ENCODE measurements at places on chromosomes 1 and 21.

DNA sequence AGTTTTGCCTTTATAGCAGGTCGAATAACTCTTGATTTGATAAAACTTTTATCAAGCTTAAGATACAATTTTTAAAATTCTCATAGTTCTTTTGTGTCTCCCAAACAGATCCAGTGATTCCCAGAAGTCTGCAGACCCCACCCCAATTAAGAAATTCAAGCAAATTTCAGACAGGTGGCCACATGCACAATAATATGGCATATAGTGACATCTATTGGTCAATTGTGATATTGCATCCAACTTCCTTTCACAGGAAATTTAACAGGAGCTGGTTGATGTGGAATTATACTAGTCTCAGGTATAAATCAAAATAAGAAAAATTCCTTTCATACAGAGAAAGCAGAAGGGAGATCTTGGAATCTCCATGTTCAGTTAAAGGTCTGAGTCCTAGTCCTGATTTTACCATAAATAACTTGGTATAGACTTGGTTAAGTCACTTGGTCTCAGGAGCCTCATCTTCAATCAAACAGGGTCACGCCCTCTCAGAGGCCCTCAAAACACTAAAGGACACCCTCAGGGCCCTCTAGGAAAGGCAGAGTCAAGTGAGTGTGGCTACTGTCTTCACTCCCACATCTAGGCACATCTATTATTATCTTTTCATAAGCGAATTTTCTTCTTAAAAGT is 24.1 kb downstream of the PIGM start:
- DNase-seq = no peak

DNA sequence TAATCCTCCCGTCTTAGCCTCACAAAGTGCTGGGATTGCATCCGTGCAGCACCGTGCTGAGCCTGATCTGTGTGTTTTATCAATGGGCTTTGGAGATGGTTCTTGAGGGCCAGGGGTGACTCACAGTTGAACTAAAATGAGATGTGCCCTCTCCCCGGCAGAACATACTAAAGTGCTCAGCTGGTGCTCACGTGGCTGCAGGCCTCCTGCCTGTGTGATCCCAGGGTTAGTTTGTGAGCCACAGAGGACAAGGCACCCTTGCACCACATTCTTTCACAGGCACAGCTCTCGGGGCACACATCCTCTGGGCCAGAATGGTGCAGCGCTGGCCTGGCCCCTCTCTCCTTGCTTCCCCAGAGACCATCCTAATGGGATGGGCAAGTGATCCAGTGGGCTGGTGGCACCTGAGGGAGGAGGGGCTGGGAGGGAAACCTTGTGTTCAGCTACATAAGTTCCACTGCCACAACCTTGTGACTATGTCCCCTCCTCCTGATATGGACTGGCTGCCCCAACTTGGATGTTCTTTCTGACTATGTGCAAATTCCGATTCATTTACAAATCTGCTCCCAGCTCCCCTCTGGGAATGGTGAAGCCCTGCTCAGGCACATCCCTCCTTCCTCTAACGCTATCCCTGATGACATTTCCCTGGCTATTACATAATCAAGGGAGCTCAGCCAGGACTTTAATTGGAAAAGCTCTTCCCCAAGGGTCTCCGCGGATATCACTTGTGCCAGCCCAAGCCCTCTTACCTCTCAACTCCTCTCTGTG is 197.0 kb upstream of the EDN2 start:
- no peak for DNase-seq

- no peak for DNase-seq
These were observed 74.7 kb upstream of the KCNK2 start for GRCh38 chr1:215007880-215008279.

- DNase-seq = no peak
These were observed 3.7 kb upstream of the IBA57 start for GRCh38 chr1:228161866-228162265.

GRCh38 chr1:150563340-150564038 is 14.3 kb downstream of the ADAMTSL4 start:
- no peak for DNase-seq

GRCh38 chr21:16634515-16634914 is 878.3 kb upstream of the CXADR start:
- no peak for DNase-seq

DNA sequence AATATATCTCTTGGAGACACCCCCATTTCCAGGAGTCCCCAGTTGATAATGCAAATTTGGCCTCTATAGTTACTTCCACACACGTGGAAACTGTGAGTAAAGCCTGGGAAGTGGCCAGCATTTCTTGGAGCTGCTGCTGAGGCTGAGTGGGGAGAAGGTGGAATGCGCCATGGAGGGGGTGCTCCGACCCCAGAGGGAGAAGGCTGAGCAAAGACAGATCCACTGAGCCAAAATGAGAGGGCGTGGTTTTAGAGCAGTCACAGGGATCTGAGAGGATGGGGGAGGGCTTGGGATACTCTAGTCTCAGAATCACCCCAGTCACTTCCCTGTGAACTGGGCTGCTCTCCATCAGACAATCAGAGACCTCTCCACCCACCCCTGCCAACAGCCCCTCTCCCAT is 38.7 kb downstream of the TRIM62 start:
- no peak for DNase-seq

DNA sequence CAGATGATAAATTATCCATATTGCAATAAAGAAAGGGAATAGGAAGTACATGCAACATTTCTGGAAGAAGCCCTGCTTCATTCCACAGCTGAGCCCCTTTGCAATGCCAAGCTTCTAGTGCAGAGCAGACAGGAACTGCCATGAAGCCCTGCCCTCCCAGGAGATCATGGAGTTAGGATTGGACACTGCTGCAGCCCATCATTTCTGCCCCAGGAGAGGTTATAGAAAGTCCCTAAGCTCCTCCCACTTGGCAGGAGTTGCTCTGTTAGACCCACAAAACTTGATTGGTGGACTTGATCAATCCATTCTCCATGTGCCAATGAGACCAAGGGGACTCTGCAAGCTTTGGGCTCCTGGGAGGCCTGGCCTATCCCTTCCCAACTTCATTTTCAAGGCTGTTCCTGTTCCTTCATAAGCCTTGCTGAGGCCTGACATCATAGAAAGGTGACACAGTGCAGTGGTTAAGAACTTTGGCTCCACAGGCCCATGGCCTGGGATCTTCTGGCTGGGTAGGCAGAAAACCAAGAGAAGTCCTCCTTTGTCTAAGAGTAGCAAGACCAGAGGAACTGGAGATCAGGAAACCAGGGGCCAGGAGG is 1.3 kb upstream of the LAPTM5 start:
- DNase-seq = no peak

DNA sequence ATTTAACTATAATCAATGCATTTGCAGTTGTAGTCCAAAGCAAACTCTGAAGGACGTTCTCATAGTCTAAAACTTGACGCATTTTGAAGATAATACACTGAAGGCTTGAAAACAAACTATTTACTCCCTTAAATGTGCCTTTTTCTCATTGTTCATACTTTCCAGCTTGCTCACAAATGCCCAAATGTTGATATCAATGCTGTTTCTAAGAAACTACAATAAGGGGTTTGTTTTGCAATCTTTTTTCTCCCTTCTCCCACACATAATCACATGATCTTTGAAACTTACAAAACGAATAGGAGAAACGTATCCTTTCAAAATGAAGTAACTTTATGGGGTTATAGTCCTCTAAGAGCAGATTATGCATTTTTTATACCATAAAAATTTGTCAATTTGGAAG is 508.7 kb downstream of the DPYD start:
- DNase-seq = no peak

DNA sequence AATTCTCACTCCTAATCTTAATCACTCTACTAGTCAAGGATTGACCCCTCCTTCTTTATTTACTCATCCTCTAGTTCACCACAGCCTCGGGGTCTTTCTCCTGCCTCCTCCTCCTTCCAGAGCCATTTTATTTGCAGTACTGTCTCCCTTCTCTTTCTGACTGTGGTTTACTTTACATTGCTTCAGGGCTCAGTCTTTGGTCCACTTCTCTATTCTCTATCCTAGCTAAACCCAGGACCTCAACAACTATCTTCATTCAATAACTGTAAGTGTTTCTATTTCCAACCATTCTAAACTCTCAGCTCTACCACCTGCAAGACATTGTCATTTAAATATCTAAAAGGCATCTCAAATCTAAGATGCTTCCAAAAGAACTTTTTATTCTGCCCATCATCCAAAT is 493.8 kb downstream of the TTLL7 start:
- DNase-seq = no peak

- no peak for DNase-seq
These were observed 383.0 kb upstream of the VAMP3 start for GRCh38 chr1:7388141-7388487.

DNA sequence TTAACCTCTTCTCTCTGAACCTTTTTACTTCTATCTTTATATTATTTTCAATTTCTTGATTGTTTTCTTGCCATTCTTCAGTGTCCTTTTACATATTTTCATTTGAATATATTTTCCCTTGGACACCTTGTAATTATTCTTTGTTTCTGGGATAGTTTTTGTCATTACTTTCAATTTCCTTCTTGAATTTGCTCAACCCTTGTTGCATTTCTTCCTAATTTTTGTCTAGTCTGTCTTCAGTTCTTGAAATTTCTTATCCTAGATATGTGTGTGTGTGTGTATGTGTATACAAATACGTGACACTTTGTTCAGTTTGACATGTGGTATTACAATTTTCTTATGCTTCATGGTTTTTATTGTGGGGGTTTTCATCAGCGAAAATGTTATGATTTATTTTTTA is 1.9 kb upstream of the GALNT2 start:
- no peak for DNase-seq

- no peak for DNase-seq
These were observed 10.6 kb downstream of the ESPN start for GRCh38 chr1:6435129-6435528.

GRCh38 chr21:31473685-31474345 is 129.8 kb upstream of the TIAM1 start:
- DNase-seq = no peak

DNA sequence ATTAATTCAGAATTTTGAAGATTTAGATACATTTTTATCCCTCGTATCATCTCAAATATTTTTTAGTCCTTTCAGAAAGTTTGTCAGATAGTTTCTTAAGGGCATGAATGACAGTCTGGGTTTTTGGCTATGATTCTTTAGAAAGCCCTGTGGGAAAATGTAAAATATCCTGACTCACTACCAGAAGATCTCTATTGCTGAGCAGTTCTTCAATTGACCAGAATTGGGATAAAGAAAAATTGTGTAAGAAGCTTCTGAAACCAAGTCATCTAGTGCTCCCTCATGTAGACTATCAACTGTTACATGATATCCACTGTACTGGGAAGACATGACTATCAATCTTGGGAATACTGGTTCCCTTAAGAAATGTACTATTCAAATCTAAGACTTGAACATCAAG is 608.3 kb upstream of the CHRM3 start:
- no peak for DNase-seq

- no peak for DNase-seq
These were observed 183.2 kb downstream of the TRABD2B start for GRCh38 chr1:47813970-47814369.

- no peak for DNase-seq
These were observed 11.5 kb upstream of the SLC2A1 start for GRCh38 chr1:42970143-42970542.

DNA sequence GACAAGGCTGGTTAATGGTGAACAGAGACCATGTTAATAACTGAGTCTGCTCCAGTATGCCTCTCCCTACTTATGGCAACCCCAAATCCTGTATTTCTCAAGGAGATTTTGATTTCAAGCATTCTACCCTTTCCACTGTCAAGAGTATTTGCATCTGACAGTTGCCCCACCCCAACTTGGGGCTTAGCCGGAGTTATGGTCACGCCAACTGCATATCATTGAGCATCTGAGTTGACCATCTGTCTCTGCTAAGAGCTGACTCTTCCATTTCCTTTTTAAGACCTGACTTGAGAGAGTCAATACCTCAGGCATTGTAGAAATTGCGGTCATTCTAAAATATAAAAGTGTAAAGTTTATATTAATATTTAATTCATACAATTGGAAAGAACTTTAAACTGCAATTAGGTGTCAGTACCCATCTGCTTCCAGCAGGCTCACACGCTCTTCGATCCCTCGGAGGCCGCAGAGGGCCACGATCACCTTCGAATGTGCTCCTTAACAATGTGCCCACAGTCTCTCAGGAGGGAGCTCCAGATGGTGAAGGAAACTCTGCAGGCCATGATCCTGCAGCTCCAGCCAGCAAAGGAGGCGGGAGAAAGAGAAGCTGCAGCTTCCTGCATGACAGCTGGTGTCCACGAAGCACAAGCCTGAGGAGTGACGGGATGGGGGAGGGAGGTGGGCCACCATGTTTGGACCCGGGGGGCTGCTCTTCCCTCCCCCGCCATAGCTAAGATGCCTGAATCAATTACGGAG is 409.8 kb downstream of the DISC1 start:
- no peak for DNase-seq

- DNase-seq = no peak
These were observed 124.6 kb downstream of the TRIM33 start for GRCh38 chr1:114386129-114387009.

DNA sequence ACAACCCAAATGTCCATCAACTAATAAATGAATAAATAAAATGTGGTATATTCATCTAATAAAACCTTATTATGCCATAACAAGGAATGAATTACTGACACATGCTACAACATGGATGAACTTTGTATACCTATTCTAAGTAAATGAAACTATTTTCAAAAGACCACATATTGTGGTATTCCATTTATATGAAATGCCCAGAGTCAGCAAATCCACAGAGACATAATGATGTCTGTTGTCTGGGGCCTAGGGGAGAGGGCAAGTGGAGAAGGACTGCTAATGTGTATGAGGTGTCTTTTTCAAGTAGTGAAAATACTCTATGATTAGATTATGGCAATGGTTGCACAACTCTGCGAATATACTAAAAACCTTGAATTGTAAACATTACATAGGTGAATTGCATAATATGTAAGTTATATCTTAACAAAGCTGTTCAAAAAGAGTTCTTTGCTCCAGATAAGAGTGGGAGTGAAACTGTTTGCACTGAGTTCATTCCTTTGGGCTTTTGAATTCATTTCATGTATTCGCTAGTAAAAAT is 464.2 kb downstream of the NUF2 start:
- no peak for DNase-seq

Data from activated CD4-positive, alpha-beta T cell treated with anti-CD3 and anti-CD28 coated beads for 24 hours (primary cell).